Spinal cord (tissue), 10 donors: ENCODE measurements at places on chromosomes 12 and 14. TPM values are rescaled to one million over a fixed set of nuclear protein-coding genes. Genes with fewer than 3 reads are reported as not detected.

HSPB8 gene
- 14.8 TPM for total RNA-seq

GRCh38 chr14:61191733-61192132 is 89.4 kb downstream of the TMEM30B start:
- DNase-seq, result no peak
- H3K4me1 ChIP-seq, result peaks cover 12% of the 10 kb centered on the region
- H3K4me3 ChIP-seq, result no peak overlapping the region
- H3K36me3 ChIP-seq, result no peaks in the 10 kb centered on the region
- peaks cover 23% of the 10 kb centered on the region for H3K27me3 ChIP-seq

DNA sequence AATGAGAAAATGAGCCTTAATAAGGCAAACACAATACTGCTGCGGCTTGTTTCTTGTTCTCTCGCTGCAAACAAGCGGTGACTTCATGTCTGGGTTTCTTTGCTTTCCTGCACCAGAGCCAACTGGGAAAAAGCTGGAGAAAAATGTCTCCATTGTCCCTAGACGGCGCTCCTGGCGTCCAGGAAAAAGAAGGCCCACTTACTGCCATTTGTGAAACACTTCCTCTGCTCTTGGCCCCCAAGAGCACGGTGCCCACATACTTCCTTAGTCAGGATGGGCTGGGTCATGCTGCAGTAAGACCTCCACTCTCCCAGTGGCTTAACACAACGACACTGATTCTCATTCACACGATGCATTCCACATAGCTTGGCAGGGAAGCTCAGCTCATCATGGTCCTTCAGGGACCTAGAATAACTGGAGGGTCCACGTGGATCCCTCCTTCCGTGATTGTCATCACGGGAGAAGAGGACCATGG is 86.0 kb upstream of the BCL11B start:
- H3K4me3 ChIP-seq, result no peak overlapping the region
- DNase-seq, result no peak
- H3K27me3 ChIP-seq, result no peaks in the 10 kb centered on the region
- H3K36me3 ChIP-seq, result no peaks in the 10 kb centered on the region

DNA sequence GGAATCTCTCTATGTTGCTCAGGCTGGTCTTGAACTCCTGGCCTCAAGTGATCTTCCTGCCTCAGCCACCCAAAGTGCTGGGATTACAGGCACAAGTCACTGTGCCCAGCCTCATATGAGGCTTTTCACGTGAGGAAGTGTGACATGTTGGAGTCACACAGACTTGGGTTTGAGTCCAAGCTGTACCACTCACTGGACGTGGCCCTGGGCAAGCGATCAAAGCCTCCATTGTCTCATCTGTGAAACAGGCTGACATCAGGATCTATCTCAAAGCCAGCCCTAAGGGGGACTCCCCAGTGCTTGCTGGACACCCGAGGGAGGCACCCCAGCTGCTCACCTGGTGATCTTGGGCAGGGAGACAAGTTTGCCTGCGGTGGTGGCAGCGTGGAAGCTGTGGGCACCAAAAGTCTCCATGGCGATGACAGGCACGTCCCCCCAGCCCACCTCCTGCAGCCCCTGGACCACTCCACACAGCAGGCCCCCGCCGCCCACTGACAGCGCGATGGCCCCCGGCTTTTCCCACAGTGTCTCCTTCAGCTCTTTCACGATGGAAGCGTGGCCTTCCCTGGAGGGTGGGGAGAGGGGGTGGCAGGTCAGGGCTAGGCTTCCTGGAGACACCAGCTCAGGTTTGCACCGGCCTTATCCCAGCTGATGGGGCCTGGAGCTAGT is 6.7 kb downstream of the SDS start:
- no peak for DNase-seq
- no peak overlapping the region for H3K27ac ChIP-seq
- H3K27me3 ChIP-seq, result no peaks in the 10 kb centered on the region
- H3K36me3 ChIP-seq, result peaks cover 9% of the 10 kb centered on the region

GRCh38 chr12:52300796-52301691 is 9.7 kb upstream of the KRT81 start:
- H3K36me3 ChIP-seq, result no peaks in the 10 kb centered on the region
- H3K27ac ChIP-seq, result no peak overlapping the region
- DNase-seq, result no peak
- no peaks in the 10 kb centered on the region for H3K4me1 ChIP-seq
- no peaks in the 10 kb centered on the region for H3K27me3 ChIP-seq

GRCh38 chr12:132315951-132316350 is 13.4 kb downstream of the GALNT9 start:
- H3K4me3 ChIP-seq, result no peak overlapping the region
- H3K27me3 ChIP-seq, result no peaks in the 10 kb centered on the region
- H3K27ac ChIP-seq, result no peak overlapping the region
- peaks cover 5% of the 10 kb centered on the region for H3K4me1 ChIP-seq
- H3K36me3 ChIP-seq, result peaks cover 42% of the 10 kb centered on the region
